Epithelial cell of proximal tubule (primary cell): ENCODE measurements at places on chromosomes 3 and 15. TPM values are rescaled to one million over a fixed set of nuclear protein-coding genes. Genes with fewer than 3 reads are reported as not detected.

COLQ gene
- 0.12 and 0.14 TPM in 2 replicates for total RNA-seq

EFCC1 gene
- not detected in 2 replicates for total RNA-seq

- DNase-seq, result no peak
Observed at GRCh38 chr3:156632601-156633000, 41.8 kb upstream of the TIPARP start.

- no peak for DNase-seq
Observed at GRCh38 chr3:30347679-30348216, 258.7 kb upstream of the TGFBR2 start.

GRCh38 chr3:192905980-192906678, 11.5 kb downstream of the MB21D2 start:
- no peak for DNase-seq

DNA sequence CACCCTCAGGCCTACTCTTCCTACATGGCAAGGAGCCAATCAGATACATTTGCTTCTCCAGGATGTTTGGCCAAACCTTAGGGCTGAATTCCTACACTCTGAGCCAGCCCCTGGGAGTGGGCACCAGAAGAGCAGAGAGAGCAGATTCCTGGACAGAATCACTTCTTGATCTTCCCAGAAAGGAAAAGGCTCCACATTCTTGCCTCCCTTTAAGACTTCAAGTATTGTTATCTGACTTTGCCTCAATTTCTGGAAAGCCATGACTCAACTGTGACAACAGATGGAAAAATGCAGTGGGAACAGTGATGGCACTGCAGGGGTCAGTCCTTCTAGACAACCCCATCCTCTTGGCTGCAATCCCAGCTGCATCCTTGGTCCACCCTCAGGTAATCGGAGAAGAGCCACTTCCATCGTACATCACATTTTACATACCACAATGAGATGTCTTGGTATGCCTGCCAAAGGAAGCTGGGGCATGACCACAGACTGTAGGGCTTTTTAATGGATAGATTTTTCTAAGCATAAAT, 21.0 kb downstream of the SLCO2A1 start:
- DNase-seq, result peak; percentile 63

DNA sequence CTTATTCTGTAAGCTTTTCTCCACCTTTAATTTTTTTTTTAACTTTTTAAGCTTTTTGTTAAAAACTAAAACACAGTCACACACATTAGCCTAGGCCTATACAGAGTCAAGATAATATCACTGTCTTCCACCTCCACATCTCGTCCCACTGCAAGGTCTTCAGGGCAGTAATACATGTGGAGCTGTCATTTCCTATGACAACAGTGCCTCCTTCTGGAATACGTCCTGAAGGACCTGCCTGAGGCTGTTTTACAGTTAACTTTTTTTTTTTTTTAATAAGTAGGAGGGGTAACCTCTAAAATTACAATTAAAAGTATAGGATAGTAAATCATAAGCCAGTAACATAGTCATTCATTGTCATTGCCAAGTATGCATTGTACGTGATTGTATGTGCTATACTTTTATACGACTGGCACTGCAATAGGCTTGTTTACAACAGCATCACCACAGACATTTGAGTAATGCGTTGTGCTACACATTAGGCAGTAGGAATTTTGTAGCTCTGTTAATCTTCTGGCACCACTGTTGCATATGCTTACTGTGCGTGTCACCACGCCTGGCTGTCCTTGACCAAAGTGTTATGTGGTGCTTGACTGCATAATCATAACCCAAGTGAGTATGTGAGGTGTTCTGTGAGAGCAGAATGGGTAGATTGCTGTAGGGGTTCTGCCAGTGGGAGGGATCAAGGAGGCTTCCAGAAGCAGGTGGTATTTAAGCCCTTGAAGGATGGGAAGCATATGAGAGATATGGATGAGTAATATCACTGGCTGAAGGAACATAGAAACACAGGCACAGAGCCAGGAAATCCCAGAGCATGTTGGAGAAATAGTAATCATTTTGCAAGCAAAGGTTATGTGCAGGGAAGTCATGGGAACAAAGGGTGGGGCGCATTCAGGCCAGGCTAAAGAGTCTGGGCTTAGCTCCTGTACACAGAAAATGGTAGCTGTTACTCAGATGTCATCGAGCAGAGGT, 18.3 kb downstream of the FBXO22 start:
- DNase-seq, result peak; percentile 64
